ENCODE measurements at places on chromosomes 7 and 10. TPM values are rescaled to one million over a fixed set of nuclear protein-coding genes. Genes with fewer than 3 reads are reported as not detected.

Gene EPO
- total RNA-seq = not detected

Gene ADAM22
- 1.6 TPM for total RNA-seq

Gene RBP3
- not detected for total RNA-seq

Gene PLEKHS1
- total RNA-seq = not detected

Gene MKX
- total RNA-seq = 0.08 TPM

Gene CACNA2D1
- total RNA-seq = not detected

Gene FAM13C
- not detected for total RNA-seq

Gene RAB19
- 5.0 TPM for total RNA-seq

Gene CALHM2
- 110 TPM for total RNA-seq

Gene ANKRD7
- total RNA-seq = not detected

Gene FZD8
- total RNA-seq = 0.53 TPM

Gene UNCX
- not detected for total RNA-seq

Gene FEZF1
- total RNA-seq = not detected

Gene KLF14
- total RNA-seq = not detected

Gene ADIRF
- total RNA-seq = not detected

Gene CALML5
- total RNA-seq = not detected

Gene ZFAND2A
- total RNA-seq = 26.2 TPM

Gene IRF5
- total RNA-seq = 3.7 TPM

Gene AGR2
- not detected for total RNA-seq

Gene PGAM1
- 312 TPM for total RNA-seq

Gene IL2RA
- total RNA-seq = 211 TPM

Gene MUC12
- not detected for total RNA-seq

Gene GDF10
- not detected for total RNA-seq

All from activated naive CD4-positive, alpha-beta T cell treated with anti-CD3 and anti-CD28 coated beads, Interleukin-2, amount 10 ng/mL, durations not matched to agents 5 hours and 36 hours (primary cell).